ENCODE measurements at places on chromosomes 12 and 14.

DNA sequence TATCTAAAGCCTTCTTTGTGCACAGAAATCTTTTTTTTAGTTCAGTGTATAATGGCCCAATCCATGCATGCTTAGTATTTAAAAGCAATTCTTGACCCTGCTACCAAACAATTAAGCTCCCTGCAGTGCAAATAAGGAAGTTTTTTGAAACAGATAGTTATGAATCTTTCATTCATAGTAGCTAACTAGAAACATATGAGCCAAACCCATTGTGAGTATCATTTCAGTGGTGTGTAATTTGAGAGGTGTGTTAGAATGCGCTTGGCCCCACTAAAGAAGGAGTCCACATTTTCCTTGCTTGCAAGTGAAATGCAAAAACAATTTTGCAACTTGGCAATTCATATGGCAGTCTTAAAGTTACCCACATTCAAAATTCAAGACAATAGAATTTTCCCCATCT is 14.4 kb downstream of the EPS8 start:
- no peak for DNase-seq

- no peak for DNase-seq
These were observed 39.5 kb downstream of the SYNE2 start for GRCh38 chr14:63892265-63892664.

DNA sequence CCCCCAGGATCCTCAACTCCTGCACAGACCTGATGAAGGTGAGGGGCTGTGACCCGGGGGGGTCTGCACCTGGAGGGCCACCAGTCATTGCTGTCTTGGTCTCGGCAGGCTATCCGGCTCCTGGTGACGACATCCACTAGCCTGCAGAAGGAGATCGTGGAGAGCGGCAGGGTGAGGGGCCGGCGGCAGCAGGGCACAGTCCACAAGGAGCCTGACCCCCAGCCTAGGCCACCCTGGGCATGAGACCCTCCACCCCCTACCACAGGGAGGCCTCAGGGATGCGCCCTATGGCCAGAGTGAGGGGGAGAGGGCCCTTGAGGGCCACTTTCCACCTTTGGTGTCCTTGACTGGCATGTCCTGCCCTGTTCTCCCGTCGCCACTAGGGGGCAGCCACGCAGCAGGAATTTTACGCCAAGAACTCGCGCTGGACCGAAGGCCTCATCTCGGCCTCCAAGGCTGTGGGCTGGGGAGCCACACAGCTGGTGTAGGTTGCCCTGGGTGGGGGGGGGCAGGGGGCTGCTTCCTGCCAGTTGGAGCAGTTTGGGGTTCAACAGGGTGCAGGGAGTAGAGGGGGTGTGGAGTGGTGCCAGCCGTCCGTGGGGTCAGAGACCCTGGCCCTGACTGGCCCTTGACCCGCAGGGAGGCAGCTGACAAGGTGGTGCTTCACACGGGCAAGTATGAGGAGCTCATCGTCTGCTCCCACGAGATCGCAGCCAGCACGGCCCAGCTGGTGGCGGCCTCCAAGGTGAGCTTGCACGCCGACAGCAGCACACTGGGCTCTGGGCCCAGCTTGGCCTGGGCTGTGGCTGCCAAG is 25.0 kb downstream of the HIP1R start:
- peak; percentile 84 for DNase-seq

- no peak for DNase-seq
These were observed at the start of gene MYBPC1 for GRCh38 chr12:101594700-101595099. MYBPC1 (plus strand) TSS chr12:101594971; CDS start chr12:101595071, 100 bp downstream.

DNA sequence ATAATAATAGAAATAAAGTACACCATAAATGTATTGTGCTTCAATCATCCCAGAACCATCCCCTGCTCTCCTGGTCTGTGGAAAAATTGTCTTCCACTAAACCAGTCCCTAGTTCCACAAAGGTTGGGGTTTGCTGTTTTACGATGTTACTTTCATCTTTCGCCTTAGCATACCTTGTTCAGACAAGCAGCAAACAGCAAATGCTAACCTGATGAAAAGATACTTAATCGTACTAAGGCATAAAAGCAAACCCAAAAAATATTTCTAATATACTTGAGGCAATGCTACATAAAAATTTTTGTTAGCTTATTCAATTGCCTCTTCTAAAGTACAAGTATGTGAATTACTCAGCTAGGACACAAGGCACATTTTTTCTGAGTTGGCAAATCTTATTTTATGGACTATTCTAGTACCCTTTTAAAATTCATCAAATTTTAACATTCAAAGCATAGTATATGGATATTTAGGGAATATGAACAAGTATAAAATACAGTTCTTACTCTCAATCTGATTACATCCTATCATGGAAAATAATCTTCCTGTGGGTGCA is 97.1 kb upstream of the PLEKHG7 start:
- no peak for DNase-seq

- peak; percentile 4 for DNase-seq
These were observed 678.2 kb downstream of the NRXN3 start for GRCh38 chr14:78848234-78848820.

DNA sequence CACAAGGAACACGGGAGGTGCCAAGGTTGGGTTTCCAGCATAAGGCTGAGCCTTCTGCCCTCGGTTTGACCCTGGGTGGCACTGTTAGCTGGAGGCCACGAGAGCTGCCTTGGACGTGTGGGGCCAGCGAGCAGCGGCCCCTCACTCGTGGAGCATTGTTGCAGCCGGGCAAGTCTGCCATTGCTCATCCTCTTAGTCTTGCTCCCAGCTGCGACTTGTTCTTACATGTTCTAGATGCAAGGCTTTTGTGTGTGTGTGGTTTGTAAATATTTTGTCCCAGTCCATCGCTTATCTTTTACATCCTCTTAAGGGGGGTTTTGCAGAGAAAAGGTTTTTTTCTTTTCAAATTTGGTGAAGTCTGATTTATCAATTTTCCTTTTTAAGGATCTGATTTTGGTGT is 21.1 kb upstream of the C1S start:
- no peak for DNase-seq

GRCh38 chr12:113866496-113866895 is 99.6 kb downstream of the RBM19 start:
- DNase-seq: no peak

DNA sequence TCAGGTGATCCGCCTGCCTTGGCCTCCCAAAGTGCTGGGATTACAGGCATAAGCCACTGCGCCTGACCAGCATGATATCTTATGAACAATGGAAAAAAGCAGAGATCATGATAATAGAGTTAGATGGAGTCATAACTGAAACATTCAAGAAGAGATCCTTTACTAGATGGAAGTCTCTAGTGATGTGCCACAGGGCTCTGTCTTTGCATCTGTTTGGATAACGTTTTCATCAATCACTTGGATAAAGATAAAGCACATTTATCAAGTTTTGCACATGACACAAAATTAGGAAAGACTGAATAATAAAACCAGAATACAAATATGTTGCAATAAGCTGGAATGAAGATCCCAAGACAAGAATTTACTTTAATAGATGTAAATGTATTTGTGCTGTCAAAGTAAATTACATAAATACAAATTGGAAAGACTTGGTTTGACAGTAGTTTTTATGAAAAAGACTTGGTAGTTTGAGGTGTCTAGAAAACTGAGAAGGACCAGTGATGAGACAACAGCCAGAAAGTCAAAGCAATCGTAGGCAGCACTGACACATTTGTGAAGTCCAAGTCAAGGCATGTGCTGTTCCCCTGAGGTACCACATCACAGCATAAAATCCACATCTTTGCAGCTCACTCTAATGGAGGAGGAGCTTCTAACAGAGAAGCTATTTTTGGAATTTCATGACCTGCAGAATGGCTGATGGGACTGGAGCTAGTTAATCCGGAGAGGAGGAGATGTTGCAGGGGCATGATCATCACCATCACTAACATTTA is 28.5 kb downstream of the GPRC5A start:
- DNase-seq: no peak

DNA sequence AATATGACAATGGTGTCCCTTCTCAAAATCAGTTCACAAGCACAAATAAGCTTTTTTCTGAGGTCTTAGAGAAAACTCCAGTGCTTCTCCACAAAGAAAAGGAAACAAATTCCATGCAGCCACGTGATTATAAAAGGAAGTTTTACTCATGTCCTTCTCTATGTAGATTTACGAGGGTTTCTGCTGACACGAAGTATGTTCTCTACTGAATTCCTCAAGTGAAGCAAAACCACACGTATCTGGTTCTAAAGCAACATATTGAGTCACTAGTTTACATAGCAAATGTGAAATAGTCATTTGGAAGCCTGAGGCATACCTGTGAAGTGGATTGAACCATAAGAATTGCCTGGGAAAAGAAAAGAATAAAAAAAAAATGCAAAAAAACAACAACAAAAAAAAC is 31.9 kb downstream of the BMP4 start:
- no peak for DNase-seq

DNA sequence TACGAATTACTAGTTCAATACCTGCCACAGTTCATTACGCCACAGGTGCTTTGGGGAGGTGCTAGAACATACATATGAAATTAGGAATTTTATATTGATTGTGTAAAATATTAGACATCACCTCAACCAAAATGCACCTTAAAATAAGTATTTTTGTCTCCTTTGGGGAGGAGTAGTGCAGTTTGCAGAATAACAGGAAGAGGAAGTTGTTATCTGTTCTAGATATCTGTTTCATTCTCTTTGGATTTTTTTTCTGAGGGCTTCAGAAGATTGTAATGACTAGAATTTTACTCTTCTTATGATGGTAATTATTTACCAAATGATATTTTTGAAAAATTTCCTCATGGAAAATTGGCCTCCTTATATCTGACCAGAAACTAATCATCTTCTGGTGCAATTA is 9.9 kb upstream of the GYS2 start:
- DNase-seq: no peak

DNA sequence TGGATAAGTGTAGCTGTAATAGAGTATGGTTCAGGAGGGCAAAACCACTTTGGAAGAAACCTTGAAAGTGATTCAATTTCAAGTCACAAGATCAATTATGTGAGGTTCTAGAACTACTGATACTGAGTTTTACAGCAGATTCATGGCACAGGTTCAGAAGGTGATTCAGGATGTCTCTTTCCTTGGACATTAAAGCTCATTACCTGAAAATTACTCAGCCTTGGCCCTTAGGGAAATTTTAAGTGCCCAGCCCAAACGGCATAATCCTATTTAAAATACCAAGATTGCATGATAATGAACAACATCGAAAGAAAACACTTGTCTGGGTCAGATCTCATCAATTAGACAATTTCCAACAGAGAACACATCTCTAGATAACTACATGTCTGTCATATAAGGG is 70.2 kb upstream of the SLC38A2 start:
- no peak for DNase-seq

DNA sequence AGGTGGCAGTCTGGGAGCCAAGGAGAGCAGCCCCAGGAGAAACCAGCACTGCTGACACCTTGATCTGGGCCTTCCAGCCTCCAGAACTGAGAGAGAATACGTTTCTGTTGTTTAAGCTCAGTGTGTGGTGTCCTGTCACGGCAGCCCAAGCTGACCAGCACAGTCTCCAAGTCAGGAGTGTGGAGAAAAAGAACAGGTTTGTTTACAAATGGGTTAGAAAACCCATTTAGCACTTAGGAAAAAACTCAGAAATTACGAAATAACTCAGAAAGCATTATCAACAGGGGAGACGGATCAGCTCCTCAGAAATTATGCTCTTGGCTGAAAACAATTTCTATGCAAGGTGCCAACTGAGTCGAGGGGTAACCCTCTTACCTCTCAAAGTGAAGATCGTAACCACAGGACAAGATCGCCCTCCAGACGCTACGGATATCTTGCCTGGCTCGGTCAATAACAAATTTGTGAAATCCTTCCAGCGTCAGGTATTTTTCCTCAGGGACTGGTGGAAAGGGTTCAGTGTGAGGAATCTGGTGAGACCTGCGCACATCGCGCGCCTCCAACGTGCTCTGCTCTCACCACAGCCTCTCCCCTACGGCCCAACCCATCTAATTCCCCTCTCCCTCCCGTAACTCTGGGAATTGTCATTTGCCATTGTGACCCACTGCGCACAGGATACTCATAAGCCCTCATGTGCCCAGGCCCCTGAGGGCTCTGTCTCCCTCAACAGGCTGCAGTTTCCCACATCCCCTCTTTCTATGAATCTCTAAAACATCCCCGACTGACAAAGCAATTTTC is 50.2 kb downstream of the TRAFD1 start:
- DNase-seq: no peak

DNA sequence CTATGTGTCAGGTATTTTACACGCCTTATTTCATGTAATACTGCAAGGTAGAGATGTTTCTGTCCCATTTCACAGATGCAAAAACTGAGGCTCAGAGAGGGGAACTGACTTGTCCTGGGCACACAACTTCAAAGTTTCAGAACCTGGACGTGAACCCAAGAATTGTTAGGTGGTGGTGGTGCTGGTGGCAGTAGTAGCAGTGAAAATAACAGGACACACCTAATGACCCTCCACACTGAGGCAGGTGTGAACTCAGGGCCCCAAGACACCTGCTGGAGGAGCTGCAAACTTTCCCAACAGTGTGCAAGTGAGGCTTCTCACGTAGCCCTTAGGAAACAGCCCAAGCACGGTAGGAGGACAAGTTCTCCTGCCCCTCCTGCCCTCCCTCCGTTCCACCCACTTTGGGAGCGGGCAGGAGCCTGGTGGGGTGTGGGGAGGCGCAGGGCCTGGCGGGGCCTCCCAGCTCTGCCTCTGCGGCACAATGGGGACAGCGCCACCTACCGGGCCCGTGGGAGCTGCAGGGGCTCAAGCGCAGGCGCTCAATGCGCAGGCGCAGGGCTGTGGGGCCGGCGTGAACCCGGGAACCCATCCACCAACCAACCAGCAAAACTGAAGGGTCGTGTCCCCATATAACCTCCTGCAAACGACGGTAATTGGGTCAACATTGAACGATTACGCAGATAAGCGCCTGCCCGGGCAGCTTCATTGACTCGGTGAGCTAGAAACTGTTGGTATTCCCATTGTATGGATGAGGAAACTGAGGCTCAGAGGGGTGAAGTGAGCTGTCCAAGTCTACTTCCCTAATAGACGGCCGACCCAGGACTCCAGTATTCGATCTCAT is 12.0 kb upstream of the TRPV4 start:
- DNase-seq: peak; percentile 82

DNA sequence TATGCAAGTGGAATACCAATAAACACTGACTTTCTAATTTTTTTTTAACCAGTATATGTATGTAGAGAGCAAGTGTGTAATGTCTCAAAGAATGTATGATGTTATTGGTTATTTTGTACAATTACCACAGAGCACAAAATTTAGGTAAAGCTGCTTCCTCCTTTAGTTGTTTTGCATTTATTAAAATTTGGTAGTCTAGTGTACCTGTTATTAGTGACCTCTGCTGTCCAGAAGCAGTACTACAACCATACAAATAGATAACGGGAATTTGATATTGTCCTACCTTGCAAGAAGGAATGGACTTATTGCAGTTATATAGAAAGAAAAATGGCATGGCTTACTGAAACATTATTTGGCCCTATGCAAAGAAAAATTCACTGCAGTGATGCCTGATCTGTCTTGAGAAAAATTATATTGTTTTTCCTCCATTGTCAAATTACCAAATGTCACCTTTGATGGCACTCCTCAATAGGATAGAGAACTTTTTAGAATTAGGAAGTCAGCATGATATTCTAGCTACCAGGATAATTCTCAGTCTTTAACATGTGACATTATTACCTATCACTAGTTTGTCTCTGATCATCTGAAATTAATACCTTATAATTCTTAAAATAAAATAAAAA is 153.9 kb upstream of the RMST start:
- DNase-seq: peak; percentile 48

Data from hindlimb muscle (tissue), 1 donor.